ENCODE measurements at places on chromosomes 12 and 14.

DNA sequence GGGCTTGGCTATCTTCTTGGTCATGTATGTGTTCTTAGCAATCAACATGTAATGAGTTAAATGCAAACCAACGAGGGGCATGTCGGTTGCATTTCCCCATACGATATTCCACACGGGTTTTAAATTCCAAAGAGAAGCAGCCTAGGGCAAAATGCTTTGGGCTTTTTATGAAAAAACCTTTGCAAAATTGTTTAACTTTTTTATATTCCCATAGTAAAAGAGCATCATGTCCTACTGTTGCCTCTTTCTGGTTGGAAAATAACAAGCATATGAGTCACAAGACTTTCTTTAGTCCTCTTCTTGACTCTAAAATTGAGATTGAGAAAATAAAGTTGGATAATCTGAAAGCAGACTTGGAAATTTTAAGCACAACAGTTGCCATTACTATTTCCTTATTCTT is 3.8 kb upstream of the DIO2 start:
- no peak for DNase-seq

DNA sequence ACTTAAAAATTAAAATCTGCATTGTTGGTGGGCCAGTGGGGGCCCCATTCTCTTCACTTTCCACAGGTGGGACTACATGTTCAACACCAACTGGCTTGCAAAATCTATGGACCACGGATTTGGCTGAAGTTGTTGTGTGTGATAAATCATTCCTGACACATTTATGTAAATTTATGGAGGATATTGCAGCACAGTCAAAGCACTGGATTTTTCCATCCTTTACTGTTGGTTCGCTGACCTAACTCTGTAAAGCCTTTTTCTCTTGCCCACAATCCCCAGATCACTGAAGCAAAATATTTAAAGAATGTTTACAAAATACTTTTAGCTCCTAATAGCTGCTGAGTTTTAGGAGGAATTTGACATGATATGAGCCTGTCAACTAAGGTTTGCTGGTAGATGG is 219.7 kb upstream of the PRICKLE1 start:
- peak; percentile 49 for DNase-seq

GRCh38 chr12:43992856-43993255 is 157.0 kb downstream of the TMEM117 start:
- no peak for DNase-seq

DNA sequence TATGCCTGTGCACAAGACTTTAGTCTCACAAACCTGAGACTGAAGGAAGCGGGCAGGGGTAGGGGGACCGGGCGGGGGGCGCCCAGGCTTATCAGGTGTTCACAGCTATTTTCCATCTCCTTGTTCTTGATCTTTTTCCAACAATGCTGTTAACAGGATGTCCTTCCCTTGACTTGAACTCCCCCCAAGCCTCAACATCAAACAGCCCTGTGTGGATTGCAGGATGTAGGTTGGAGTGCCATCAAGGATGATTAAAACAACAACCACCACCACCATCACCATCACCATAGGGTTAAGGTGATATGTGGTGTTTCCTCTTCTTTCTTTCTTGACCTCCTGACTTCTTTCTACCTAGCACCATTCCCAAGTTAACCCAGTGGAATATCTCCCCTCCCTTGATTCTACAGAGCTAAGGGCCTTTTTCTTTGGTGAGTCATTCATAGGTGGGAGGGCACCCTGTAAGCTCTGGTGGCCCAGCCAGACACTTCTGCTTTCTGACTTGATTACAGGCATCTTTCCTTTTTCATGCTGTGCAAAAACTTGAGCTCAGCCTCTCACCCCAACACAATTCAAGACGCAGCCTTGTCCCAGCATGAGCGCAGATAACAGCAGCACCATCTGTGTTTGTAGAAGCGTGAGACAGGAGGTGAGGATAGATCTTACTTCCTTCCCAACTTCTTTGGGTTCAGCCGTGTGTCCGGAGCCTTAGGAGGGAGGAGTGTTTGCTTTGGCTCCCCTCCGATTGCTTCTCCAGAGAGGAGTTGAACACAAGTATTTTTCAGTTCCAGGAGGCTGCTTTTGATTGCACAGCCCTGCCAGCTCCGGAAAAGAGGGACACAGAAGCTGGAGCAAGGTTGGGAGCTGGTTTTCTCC is 26.8 kb downstream of the FLVCR2 start:
- DNase-seq, result no peak

- peak; percentile 64 for DNase-seq
Observed at GRCh38 chr14:105439710-105440553, 20.3 kb downstream of the MTA1 start.

DNA sequence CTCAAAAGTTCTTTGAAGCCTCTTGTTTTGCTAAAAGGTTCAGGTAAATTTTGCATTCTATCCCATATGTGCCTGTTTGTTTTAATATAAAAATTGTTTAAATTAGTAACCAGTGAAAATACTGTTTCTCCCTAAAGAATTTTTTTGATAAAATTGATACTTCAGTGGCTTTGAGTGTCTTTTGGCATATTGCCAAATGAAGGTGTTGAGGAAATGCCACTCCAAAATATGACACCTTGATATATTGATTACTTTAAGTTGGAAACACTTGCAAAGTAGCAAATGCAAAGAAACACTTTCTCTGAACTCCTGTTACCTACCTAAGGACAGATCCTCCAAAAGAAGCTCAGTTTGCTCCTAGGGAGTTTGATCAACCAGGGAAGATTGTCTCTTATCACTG is 8.4 kb downstream of the STYX start:
- no peak for DNase-seq

- no peak for DNase-seq
Observed at GRCh38 chr12:131455218-131455506, 255.7 kb upstream of the SFSWAP start.

- no peak for DNase-seq
Observed at GRCh38 chr14:30264161-30264560, 294.8 kb upstream of the G2E3 start.

- DNase-seq, result no peak
Observed at GRCh38 chr14:105880616-105881015, 354.2 kb downstream of the TMEM121 start.

- DNase-seq, result no peak
Observed at GRCh38 chr14:54058505-54058904, 101.9 kb upstream of the BMP4 start.

DNA sequence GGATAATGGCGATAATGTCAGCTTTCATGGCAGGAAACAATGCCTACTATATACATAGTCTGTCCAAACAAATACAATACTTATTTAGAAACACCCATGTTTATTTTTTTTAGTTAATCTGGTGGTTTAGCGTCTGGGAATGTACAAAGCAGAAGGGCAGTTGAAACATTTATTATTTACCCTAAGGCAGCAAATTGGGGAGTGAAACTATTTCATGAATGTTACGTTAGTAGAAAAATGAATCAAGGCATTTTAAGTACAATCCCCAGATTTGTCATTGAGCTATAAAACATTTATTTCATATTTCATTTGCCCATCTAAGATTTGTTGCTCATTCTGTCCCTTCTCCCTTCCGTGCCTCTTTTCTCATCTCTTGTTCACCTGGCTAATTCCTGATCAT is 87.1 kb upstream of the ATF1 start:
- no peak for DNase-seq

GRCh38 chr12:18895946-18896345 is 158.0 kb downstream of the CAPZA3 start:
- DNase-seq, result no peak

DNA sequence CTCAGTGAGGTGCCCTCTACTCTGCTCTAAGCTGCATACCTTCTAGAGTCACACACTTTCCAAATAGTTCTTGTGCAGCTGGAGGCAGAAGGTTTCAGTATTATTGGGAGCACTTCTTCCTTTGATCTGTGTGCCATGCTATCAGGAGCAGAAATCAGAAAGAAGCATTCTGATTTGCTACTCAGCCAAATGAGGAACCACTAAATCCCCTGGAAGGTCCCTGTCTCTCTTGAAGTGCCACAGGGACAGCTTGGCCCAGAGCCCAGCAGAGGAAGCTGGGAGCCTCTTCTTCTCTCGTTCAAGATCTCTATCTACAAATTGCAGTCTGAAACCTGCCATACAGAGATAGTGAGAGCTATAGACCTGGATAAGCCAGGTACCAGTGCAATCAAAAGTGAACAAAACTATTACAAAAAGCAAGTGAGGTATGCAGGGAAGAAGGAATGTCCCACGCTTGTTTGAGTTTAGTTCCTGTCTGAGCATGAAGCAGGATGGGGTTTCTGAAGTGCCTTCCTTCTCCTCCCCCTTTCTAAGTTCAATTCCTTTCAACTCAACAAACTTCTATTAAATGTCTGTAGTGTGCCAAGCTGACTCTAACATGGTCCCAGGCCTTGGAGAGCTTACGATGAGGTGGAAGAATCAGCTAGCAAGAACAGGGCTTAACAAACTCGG is 100.9 kb upstream of the PARP11 start:
- no peak for DNase-seq

- no peak for DNase-seq
Observed at GRCh38 chr14:20215196-20215595, 8.3 kb upstream of the OR11H6 start.

DNA sequence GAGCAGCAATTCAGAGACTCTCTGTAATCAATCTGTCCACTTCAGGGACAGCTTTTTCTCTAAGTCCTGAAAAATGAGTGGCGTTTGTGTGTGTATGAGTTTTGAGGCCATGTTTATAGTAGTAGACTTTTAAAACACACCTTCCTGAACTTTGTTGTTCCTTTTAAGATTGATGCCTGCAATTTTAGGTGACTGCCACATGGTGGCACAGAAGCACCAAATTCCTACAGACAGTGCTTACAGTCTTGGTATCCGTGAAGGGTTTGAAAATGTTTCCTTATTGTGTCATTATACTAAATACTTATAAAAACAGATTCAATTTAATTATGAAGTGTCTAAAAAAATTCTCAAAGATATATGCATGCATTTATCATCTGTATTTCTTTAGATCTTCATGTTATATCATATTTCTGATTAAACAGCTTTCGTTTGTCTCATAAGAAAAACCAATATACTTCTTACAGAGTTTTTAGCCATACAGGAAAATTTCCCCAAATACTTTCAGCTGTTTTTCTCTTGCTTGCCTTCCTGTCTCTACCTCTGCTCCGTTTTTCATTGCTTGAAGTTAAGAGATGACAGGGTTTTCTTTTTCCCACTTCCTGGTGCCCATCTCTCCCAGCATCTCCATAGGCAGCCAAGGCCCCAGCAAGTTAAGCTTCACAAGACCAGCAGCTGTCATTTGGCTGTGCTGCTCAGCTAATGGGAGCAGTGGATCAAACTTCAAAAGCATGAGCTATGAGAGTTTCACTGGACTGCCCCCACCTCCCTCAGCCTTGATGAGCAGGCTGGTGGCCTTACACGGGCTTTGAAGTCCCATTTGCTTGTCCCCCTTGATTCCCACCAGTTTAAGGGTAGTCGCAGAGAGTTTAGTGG is 259.6 kb downstream of the AKAP6 start:
- peak; percentile 43 for DNase-seq

GRCh38 chr12:52442600-52443061 is 8.5 kb upstream of the KRT75 start:
- peak; percentile 78 for DNase-seq

GRCh38 chr14:24132976-24133375 is 2.5 kb downstream of the FITM1 start:
- no peak for DNase-seq

DNA sequence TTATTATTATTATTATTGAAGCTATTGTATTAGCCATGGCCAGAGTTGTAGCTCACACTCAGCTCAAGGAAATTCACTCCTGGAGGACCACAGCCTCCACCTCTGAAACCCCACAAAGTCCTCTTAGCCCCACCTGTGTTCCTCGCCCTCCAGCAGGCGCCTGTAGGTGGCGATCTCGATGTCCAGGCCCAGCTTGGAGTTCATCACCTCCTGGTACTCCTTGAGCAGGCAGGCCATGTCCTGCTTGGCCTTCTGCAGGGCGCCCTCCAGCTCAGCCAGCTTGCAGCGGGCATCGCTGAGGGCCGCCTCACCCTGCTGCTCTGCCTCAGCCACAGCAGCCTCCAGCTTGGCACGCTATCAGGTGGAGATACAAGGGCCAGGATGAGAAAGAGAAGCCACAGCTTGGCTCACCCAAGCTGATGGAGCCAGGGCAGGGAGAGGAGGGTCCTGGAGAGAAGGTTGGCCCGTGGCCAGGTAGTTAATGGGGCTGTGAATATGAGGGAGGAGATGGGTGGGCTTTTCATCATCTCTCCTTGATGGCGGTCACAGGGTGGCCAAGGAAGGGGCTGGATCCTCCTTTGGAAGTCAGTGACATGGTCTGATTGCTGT is 5.1 kb downstream of the KRT85 start:
- DNase-seq, result no peak

DNA sequence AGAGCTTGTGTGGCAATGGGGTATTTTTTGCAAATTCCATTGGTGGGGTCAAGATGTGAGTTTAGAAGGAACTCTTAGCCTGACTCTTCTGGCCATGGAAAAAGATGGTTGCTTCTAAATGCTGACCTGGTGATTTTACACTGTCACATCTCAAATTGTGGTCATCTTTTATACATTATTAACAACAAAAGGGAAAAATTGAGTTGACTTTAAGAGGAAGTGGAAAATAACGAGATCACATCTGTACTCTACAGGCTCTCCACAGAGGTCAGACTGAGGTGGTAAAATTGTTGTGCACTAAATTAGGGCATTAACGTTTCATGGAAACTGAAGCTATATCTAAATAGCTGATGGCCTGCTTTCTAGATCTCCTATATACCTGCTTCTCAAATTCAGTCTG is 44.7 kb downstream of the PTPN11 start:
- no peak for DNase-seq

- DNase-seq, result no peak
Observed at GRCh38 chr14:55764784-55765183, 184.8 kb downstream of the KTN1 start.

GRCh38 chr14:31047503-31047902 is 21.3 kb upstream of the STRN3 start:
- DNase-seq, result no peak

DNA sequence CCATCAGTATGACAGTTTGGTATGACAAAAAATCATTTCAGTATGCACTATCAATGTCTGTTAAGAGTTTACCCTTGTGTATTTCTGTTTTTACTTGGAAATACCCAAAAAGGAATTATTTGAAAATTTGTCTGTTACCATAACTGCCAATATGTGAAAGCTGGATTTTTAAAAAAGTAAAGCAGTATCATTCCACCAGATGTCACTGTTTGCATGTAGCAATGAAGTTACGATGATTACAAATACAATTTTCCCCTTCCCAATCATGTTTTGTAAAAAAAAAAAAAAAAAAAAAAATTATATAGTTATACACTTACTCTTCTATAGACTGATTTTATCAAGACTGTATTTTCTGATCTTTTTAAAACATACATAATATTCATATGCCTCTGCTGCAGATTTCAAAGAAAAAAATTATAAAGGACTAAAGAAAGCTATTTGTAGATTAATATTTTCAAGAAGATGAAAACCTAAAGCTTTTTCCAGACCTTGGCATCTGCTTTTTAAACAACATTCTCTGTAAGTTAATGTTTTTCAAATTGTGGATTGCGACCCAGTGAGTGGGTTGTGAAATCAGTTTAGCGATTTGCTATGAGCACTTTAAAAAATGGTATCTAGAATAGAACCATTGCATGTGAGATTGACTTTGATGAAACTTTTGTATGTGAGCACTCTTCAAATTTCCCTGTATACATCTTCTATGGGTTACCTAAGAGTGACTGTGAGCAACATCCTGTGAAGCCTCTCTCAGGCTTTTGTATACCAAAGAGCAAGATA is 114.2 kb downstream of the TTC6 start:
- peak; percentile 25 for DNase-seq

- peak; percentile 42 for DNase-seq
Observed at GRCh38 chr12:55816881-55817344, 611 bp downstream of the SARNP start.

- no peak for DNase-seq
Observed at GRCh38 chr12:31477687-31478086, 113.2 kb downstream of the DENND5B start.

Measured in AG20443 (cell line).